ENCODE measurements at places on chromosomes 11 and 22. TPM values are rescaled to one million over a fixed set of nuclear protein-coding genes. Genes with fewer than 3 reads are reported as not detected.

Gene TREH
- polyA plus RNA-seq = 0.96 TPM

Gene TRPC6
- polyA plus RNA-seq = 9.0 TPM

Gene CLCF1
- polyA plus RNA-seq = 5.1 TPM

Gene LIF
- polyA plus RNA-seq = 1.8 TPM

Gene OR2D2
- polyA plus RNA-seq = not detected

Gene ROM1
- 3.4 TPM for polyA plus RNA-seq

Gene MS4A6A
- 15.0 TPM for polyA plus RNA-seq

Gene PGR
- 0.04 TPM for polyA plus RNA-seq

Gene PDGFB
- polyA plus RNA-seq = 18.7 TPM

Gene PRG3
- polyA plus RNA-seq = not detected

Gene OR10D3
- not detected for polyA plus RNA-seq

Gene CHRM1
- polyA plus RNA-seq = 0.10 TPM

Gene MEI1
- polyA plus RNA-seq = 2.6 TPM

Gene PVALB
- polyA plus RNA-seq = 9.9 TPM

Gene RIBC2
- polyA plus RNA-seq = 7.6 TPM

Gene GNAZ
- 5.6 TPM for polyA plus RNA-seq

Gene OR5B21
- polyA plus RNA-seq = not detected

Gene SLC5A4
- 1.2 TPM for polyA plus RNA-seq

Gene DSCAML1
- 1.8 TPM for polyA plus RNA-seq

Gene KCTD14
- 16.8 TPM for polyA plus RNA-seq

Gene HEPHL1
- not detected for polyA plus RNA-seq

Gene PGA5
- not detected for polyA plus RNA-seq

Gene SLC22A8
- 58.1 TPM for polyA plus RNA-seq

Gene IFITM2
- polyA plus RNA-seq = 225 TPM

Gene GAL3ST3
- 5.0 TPM for polyA plus RNA-seq

Gene TXN2
- polyA plus RNA-seq = 128 TPM

Gene IL10RA
- 3.0 TPM for polyA plus RNA-seq

Gene SEC14L6
- polyA plus RNA-seq = 9.5 TPM

Gene TSSK2
- polyA plus RNA-seq = not detected

Gene LBHD1
- polyA plus RNA-seq = 8.1 TPM

Gene CRYBB2
- polyA plus RNA-seq = 0.59 TPM

Gene KCNQ1
- polyA plus RNA-seq = 11.7 TPM

Gene PKNOX2
- 13.5 TPM for polyA plus RNA-seq

Gene SCARF2
- 17.3 TPM for polyA plus RNA-seq

Gene PAMR1
- polyA plus RNA-seq = 11.8 TPM

Data from right renal pelvis (tissue), 4 donors.